ENCODE measurements at places on chromosomes 5 and 9.

DNA sequence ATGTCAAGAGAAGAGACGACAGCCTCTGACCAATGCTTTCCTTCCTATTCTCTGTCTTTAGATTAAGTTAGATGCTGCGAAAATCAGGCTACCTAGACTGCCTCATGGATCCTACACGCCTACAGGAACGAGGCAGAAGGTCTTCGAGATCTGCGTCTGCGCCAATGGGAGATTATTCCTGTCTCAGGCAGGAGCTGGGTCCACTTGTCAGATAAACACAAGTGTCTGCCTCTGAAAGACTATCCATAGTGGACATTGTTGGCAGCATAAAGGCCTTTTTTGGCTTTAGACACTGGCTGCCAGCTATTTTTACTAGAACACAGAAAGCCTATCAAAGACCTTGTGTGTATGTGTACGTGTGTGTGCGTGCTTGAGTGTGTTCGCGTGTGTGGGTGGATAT is 90.9 kb upstream of the PPP1R2B start:
- H3K27ac ChIP-seq, result no peak overlapping the region
- H3K4me3 ChIP-seq, result no peak overlapping the region
- H3K36me3 ChIP-seq, result no peaks in the 10 kb centered on the region

DNA sequence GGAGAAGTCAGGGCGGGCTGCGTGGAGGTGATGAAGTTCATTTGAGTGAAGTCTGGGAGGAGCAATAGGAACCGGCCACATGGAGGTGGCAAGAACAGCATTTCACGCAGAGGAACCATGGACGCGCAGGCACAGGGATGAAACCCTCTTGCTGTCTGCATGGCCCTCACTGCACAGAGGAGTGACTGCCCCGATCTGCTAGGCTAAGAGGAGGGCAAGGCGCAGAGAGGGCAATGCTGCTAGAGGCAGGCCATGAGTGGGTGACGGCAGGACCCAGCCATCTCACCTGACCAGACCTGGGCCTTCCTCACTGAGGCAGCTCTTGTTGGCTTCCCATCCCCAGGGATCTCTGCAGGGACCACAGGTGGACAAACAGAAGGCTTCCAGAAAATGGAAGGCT is 90.3 kb downstream of the BARX1 start:
- no peak for DNase-seq
- H3K27ac ChIP-seq, result no peak overlapping the region
- no peaks in the 10 kb centered on the region for H3K36me3 ChIP-seq
- no peaks in the 10 kb centered on the region for H3K4me1 ChIP-seq
- H3K4me3 ChIP-seq, result no peak overlapping the region

DNA sequence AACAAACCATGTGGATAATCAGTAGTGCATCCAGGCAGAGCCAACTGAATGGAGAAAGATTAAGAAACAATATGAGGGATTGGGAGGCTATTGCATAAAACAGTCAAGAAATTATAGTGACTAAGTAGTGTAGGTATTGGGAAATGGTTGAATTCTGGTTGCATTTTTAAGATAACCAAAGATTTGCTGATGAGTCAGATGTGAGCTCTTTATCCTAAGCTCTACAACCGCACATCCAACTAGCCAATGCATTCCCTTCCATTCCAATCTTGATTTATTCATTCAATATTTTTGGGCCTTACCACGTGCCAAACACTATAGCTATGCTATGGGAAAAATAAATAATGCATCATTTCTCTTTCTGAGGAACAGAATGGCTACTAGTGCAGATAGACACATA is 524.5 kb upstream of the RGMB start:
- no peak overlapping the region for H3K27ac ChIP-seq
- no peak overlapping the region for H3K4me3 ChIP-seq
- H3K4me1 ChIP-seq, result no peaks in the 10 kb centered on the region
- no peaks in the 10 kb centered on the region for H3K27me3 ChIP-seq
- no peak for DNase-seq

GRCh38 chr5:78758169-78758839 is 109.7 kb upstream of the LHFPL2 start:
- no peaks in the 10 kb centered on the region for H3K36me3 ChIP-seq
- DNase-seq, result no peak
- H3K4me3 ChIP-seq, result no peak overlapping the region
- no peak overlapping the region for H3K27ac ChIP-seq

GRCh38 chr9:129483415-129484351 is 137.2 kb downstream of the C9orf50 start:
- H3K27ac ChIP-seq, result peak overlapping the region; percentile 99
- no peaks in the 10 kb centered on the region for H3K36me3 ChIP-seq
- H3K4me3 ChIP-seq, result peak overlapping the region; percentile 77
- peaks cover 57% of the 10 kb centered on the region for H3K4me1 ChIP-seq
- peak; percentile 70 for DNase-seq

- H3K4me1 ChIP-seq, result peaks cover 29% of the 10 kb centered on the region
- H3K27me3 ChIP-seq, result no peaks in the 10 kb centered on the region
- DNase-seq, result no peak
- H3K36me3 ChIP-seq, result no peaks in the 10 kb centered on the region
- no peak overlapping the region for H3K4me3 ChIP-seq
- peak overlapping the region; percentile 2 for H3K27ac ChIP-seq
Measured at GRCh38 chr5:133797167-133797566, 171.3 kb downstream of the C5orf15 start.

DNA sequence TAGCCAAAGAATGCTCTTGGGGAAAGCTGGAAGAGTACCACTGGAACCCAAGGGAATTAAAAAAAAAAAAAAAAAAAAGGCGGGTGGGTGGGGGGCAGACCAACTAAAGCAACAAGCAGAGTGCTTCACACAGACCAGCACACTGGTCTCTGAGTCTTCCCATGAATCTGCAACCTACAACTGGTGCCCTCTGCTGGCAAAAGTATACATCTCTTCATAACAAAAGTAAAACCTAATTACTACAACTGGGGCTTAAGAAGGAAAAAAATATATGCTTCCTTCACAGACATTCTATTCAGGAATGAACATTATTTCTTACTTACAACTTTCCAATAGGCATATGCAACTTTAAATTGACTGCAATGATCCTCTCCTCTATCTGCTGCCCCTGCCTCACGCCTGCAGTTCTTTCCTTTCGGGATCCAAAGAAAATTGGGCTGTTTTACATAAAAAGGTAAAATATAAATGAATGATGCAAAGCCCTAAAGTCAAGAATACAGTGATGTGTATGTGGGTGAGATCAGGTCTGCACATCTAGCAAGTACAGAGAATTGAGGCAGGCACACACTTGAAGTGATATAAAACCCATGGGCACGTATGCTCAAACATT is 7.2 kb upstream of the KLHL3 start:
- H3K4me3 ChIP-seq, result no peak overlapping the region
- no peak for DNase-seq
- H3K4me1 ChIP-seq, result peaks cover 12% of the 10 kb centered on the region
- no peaks in the 10 kb centered on the region for H3K36me3 ChIP-seq
- no peaks in the 10 kb centered on the region for H3K27me3 ChIP-seq

DNA sequence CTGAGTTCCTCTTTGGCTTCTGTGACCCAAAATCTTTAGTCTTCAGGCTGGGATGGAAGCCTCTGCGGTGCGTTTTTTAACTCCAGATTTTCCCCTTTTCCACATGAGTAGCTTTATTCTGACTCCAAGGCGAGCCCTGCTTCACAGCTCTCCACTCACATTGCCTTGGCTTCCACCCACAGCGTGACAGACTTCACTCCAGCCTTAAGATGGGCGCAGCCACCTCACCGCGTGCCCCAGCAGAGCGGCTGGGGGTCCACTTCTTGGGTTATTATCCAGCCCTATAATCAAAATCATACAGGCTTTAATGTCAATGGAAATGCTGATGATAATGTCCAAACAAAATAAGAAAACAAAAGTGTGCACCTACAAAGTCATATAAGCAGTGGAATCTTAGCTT is 1.2 kb downstream of the EXOC3 start:
- H3K36me3 ChIP-seq, result peaks cover 21% of the 10 kb centered on the region
- H3K27me3 ChIP-seq, result no peaks in the 10 kb centered on the region
- DNase-seq, result no peak
- peaks cover 19% of the 10 kb centered on the region for H3K4me1 ChIP-seq
- peak overlapping the region; percentile 99 for H3K4me3 ChIP-seq

DNA sequence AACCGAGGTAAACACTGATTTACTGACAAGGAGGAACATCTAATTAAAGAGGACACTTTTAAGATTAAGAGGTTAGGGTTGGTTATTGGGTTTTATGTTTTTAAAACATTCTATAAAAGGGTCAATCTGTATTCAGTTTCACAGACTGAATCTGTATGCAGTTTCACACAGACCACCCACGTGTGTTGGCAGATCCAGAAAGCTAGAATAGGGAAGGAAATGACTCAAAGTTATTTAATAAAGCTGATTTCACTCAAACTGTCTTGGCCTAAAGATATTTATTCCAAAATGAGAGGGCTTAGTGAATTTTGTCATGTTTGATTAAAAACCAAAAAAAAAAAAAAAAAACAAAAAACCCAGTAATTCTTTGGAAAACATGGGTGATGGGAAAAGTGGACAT is 140.2 kb downstream of the SLC24A2 start:
- no peak for DNase-seq
- no peaks in the 10 kb centered on the region for H3K36me3 ChIP-seq
- no peaks in the 10 kb centered on the region for H3K27me3 ChIP-seq
- no peak overlapping the region for H3K4me3 ChIP-seq

- H3K4me1 ChIP-seq, result no peaks in the 10 kb centered on the region
- no peak overlapping the region for H3K4me3 ChIP-seq
- H3K36me3 ChIP-seq, result no peaks in the 10 kb centered on the region
- H3K27ac ChIP-seq, result no peak overlapping the region
- no peaks in the 10 kb centered on the region for H3K27me3 ChIP-seq
Measured at GRCh38 chr5:138604176-138604785, 29.1 kb upstream of the HSPA9 start.

GRCh38 chr9:109766351-109766750 is 13.6 kb upstream of the PALM2AKAP2 start:
- H3K36me3 ChIP-seq, result no peaks in the 10 kb centered on the region
- no peak overlapping the region for H3K27ac ChIP-seq
- H3K27me3 ChIP-seq, result no peaks in the 10 kb centered on the region

DNA sequence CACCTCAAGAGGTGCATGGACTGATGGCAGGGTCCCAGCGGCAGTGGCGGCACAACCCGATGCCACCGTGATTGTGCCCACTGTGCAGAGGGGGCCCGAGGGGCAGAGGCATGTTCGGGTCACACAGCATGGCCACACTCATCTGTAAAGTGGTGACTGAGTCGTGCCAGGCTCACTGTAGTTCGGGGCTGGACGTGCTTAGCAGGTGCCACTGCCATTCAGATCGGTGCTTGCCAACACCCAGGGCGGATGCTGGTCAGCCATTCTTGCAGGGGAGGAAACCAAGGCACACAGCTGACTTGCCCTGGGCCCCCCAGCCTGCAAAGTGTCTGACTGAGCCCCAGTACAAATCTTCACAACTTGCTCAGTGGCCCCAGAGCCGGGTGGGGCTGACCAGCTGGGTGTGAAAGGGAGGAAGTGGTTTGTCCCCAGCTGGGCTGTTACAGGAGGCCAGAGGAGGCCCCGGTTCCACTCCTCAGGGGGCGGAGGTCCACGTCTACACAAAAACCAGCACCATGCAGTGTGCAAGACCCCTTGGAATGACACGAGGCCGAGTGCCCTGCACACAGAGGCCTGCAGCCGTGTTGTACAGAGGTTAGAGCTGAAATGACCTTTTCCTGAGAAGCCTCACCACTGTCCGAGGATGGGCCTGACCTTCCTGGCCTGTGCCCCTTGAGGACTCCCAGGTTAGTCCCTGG is 17.9 kb downstream of the FGD3 start:
- no peaks in the 10 kb centered on the region for H3K4me1 ChIP-seq
- H3K27ac ChIP-seq, result peak overlapping the region; percentile 25
- no peak for DNase-seq
- H3K27me3 ChIP-seq, result no peaks in the 10 kb centered on the region

DNA sequence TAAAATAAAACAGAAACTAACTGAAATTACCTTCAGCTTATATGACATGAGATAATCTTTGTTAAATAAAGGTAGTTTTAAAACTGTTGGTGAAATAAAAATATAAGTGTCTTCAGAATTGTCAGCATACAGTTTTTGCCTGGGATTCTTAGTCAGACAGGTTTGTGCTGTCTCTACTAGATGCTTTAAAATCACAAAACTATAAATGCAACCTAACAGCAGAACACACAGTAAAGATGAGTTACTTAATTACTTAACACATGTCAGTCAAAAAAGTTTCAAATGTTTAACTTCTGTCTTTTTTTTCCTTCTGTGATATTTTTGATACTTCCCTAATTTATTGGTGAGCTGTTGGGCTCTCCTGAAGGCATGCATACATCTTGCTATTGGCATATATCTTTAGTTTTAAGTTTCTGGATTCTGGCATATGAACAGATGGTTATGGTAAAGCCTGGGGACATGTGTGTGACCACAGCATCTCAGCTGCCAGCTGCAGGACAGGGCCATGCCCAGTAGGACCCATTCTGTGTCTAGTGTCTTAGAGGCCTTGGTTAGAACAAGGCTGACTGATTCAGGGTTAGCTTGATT is 231.1 kb upstream of the NUDT12 start:
- H3K27me3 ChIP-seq, result no peaks in the 10 kb centered on the region
- H3K27ac ChIP-seq, result no peak overlapping the region
- DNase-seq, result no peak
- no peaks in the 10 kb centered on the region for H3K36me3 ChIP-seq

GRCh38 chr5:541539-542318 is 17.5 kb upstream of the SLC9A3 start:
- DNase-seq, result no peak
- H3K27ac ChIP-seq, result no peak overlapping the region
- H3K36me3 ChIP-seq, result no peaks in the 10 kb centered on the region

GRCh38 chr5:153831973-153832372 is 206.7 kb downstream of the FAM114A2 start:
- H3K4me3 ChIP-seq, result no peak overlapping the region
- H3K27me3 ChIP-seq, result no peaks in the 10 kb centered on the region
- no peaks in the 10 kb centered on the region for H3K4me1 ChIP-seq
- H3K36me3 ChIP-seq, result no peaks in the 10 kb centered on the region
- H3K27ac ChIP-seq, result no peak overlapping the region
